ENCODE measurements at places on chromosomes 6 and 20.

- DNase-seq = no peak
Measured at GRCh38 chr6:29814379-29815117, 13.1 kb upstream of the HLA-G start.

DNA sequence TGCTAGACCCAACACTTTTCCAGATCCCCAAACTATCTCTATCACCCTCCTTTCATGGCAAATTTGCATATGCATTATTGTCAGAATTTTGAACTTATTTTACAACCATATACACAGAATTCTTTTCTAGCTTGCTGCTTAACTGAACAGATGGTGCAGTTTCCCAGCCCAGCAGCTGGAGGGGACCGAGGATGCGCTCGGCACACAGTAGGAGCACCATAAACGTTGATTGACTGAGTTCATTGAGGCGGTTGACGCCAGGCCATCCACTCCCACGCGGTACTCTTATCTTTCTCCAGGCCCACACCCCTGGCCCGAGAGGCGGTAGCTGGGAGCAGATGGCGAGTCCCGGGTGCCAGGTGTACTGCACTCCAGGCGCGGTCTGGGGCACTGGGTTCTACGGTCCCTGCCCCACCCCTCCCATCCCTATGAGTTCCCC lies 6.8 kb upstream of the SOX4 start:
- no peak for DNase-seq

GRCh38 chr20:33277471-33278441 lies 5.3 kb upstream of the BPIFB1 start:
- DNase-seq = no peak

GRCh38 chr6:138334000-138334399 lies 43.7 kb upstream of the SMIM28 start:
- DNase-seq = no peak

DNA sequence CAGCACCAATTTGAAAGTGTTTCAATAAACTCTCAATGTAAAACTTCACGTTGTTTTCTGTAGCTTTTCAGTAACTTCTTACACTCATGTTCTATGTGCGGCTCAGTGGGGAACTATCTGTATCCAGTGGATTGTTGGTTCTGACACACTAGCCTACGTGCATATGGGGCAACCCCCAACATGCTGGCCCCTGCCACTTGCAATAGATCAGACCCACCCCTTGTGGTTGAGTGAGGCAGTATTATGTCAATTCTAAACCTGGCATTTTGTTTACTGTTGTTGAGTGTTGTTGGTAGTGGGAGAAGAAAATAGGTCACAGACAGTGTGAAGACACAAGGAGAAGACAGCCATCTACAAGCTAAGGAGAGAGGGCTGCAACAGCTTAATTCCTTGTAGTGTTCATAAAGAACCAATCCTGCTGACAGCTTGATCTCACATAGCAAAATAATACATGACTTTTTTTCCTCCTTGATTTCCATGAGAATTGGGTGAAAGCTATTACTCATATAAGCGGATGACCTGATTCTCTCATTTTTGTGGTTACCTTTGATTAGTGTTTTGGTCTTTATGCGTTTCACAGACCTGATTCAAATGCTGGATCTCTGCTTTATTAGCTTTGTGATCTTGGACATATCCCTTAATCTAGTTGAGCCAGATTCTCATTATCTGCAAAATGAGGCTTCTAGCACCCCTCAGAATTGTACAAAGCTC lies 320.4 kb downstream of the LAMA2 start:
- DNase-seq = no peak

- no peak for DNase-seq
Measured at GRCh38 chr20:57309544-57310115, 20.0 kb upstream of the SPO11 start.

DNA sequence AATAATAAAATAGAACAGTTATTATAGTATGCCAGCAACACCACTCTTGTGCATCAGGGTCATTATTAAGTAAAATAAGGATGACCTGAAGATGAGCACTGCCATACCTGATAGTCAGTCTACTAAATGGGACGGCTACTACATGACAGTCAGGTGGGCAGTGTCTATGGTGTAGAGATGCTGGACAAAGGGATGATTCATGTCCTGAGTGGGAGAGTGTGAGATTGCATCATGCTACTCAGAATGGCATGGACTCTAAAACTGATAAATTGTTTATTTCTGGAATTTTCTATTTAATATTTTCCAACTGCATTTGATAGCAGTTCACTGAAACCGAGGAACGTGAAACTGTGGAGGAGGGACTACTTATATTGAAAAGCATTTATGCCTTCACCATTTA lies 38.8 kb downstream of the SNX9 start:
- DNase-seq = no peak

Data from CD4-positive, alpha-beta T cell treated with Interleukin-15 for 4 hours (primary cell).